ENCODE measurements at places on chromosomes 6 and 20. TPM values are rescaled to one million over a fixed set of nuclear protein-coding genes. Genes with fewer than 3 reads are reported as not detected.
A peak's percentile ranks its signal among the peaks of the same experiment; 100 is the strongest.

Gene PPDPF
- total RNA-seq, result 126 TPM

Gene CCM2L
- total RNA-seq, result 0.92 TPM

Gene GRM1
- not detected for total RNA-seq

Gene TCP11
- not detected for total RNA-seq

Gene BEND6
- total RNA-seq, result 1.5 TPM

Gene PTK6
- 1.8 TPM for total RNA-seq

Gene ENPP5
- total RNA-seq, result 2.4 TPM

GRCh38 chr6:35804996-35805736, at the start of gene LHFPL5:
Gene LHFPL5 (plus strand): TSS chr6:35805352. CDS start chr6:35805671, 319 bp downstream.
- peak; percentile 19 for DNase-seq

DNA sequence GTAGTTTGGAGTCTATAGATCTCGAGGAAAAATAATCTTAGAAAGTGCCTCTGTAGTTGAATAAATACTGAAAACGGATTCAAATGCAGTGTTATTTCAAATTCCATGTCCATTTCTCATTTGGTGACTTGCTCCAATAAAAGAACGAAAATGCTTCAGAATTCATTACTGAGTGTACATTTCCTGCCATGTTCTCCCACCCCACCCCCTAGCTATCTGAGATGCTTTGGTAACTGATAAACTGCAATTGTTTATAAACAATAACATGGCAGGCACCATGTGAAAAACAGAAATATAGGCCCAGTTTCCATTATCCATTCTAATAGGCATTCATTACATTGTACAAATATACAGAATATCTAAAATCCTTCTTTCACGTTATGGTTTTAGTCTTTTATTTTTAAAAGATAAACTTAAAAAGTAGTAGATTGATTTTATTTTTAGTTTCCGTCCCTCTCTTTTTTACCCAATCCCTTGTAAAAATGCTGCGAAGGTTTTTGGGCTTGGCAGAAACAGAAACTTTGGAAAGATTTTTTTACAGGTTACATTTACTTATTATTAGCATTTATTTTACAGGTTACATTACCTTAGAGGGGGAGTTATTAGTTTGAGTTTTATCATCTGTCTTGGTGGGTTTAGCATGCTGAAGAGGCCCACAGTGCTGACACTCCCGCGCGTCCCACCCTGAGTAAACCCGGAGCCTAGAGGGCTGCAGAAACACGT, 1.5 kb downstream of the FAM162B start:
- no peak for DNase-seq

DNA sequence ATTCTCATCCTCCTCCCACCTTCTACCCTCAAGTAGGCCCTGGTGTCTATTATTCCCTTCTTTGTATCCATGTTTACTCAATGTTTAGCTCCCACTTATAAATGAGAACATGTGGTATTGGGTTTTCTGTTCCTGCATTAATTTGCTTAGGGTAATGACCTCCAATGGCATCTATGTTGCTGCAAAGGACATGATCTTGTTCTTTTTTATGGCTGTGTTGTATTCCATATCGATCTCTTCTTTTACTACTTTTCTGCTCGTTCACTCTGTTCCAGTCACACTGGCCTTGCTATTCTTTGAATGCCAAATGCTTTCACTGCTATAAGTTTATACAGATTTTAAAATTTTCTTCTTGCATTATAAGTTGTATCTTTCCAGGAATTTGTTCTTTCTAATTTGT, 57.7 kb downstream of the RSPH3 start:
- DNase-seq, result no peak

- peak; percentile 62 for DNase-seq
These were observed 18.7 kb downstream of the BTN3A1 start for GRCh38 chr6:26420688-26421171.

- DNase-seq, result no peak
These were observed 118.5 kb downstream of the PCSK2 start for GRCh38 chr20:17345321-17345720.

GRCh38 chr20:32496811-32497533, 88.2 kb downstream of the NOL4L start:
- no peak for DNase-seq

- DNase-seq, result no peak
These were observed 27.1 kb downstream of the PCK1 start for GRCh38 chr20:57587989-57588377.

DNA sequence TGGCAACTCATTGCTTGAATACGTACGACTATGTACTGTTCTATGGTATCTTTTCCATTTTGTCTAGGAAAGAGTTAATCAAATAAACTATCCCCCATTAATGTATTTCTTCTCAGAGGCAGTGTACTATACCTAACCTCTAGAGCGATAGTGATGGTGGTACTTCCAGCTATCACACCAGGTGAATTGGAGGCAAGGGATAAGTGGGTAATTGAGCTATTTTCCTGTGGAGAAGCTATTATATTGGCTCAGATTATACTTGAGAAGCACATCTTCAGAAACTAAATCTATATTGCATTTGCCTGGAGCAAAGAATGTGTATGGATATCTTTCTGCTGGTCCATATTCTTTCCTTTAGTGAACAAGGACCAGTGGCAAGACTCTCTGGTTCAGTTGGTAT, 430.7 kb upstream of the KHDRBS2 start:
- no peak for DNase-seq

- no peak for DNase-seq
These were observed 62.1 kb upstream of the BHLHE23 start for GRCh38 chr20:63068711-63069367.

DNA sequence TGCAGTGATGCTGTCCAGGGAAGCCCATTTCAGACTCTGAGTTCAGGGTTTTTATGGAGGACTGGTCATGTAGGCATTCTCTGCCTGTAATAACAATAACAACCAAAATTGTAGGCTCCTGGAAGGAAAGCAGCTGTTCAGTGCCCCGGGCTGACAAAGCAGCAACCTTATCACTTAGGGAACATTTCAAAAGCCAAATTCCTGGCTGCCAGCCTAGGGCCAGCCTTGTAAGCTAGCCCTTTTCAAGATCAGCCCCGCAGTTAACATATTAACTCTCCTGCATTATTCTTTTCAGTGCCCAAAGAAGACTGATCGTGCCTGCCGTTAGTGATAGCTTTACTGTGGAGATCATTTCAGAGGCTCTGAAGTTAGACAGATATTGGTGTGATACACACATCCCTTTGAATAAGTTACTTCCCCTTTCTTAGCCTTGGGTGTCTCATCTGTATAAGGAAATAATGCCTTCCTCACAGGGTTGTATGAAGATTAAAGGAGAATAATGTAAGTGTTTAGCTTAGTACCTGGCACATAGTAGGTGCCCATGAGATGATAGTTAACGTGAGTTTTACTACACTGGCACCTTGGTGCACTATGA, 44.1 kb downstream of the CTNNBL1 start:
- DNase-seq, result peak; percentile 5

- DNase-seq, result no peak
These were observed 88.0 kb upstream of the RPS6KA2 start for GRCh38 chr6:166715065-166715464.

DNA sequence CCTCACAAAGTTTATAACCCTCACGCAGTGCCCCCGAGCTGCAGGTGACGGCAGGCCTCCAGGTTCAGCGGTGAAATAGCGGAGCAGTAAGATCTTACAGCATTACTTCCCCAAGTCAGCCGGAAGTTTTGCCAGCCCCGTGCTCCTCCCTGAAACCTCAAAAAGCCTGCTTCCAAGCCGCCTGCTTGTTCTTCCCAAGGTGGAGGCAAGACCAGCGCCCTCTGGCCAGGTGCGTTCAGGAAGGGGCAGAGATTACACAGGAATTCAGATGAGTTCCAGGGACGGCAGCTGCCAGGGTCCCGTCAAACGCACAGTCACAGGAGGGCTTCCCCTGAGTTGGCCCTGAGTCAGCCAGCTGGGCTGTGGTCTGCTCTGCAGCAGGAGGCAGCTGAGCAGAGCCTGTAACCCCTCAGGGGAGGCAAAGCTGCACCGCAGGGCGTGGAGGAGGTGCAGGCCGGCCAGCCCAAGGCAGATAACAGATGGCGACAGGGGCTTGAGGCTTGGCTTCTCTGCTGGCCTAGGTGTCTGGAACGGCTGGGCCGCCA, 124.1 kb upstream of the RPS6KA2 start:
- peak; percentile 37 for DNase-seq

DNA sequence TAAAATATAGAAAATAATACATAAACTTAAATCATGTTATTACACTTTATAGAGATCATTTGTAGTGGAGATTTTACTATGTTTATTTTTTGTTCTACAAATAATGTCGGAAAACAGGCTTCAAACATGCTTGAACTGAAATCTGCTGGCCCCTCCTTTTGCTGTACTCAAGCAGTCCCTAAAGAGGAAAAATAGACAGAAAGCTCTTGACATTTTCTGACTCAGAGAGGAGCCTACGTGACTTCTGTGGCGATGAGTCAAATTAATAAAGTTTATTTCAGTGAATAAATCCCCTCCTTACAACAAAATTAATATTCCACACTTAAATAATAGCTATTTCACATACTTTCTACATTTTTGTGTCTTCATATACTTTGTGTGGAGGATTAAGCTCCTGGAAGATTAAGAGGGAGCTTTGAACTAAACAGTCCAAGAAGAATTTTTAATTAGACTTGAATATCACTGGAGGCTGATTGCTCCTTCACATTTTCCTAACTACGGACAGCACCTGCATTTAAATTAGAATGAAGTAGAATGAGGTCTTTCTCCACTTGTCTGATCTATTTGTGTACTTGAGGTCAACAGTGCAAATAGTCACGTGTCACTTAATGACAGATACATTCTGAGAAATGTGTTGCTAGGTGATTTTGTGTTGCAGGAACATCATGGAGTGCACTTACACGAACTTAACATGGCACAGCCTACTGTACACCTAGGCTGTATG, 1.7 kb upstream of the TREM1 start:
- DNase-seq, result no peak

DNA sequence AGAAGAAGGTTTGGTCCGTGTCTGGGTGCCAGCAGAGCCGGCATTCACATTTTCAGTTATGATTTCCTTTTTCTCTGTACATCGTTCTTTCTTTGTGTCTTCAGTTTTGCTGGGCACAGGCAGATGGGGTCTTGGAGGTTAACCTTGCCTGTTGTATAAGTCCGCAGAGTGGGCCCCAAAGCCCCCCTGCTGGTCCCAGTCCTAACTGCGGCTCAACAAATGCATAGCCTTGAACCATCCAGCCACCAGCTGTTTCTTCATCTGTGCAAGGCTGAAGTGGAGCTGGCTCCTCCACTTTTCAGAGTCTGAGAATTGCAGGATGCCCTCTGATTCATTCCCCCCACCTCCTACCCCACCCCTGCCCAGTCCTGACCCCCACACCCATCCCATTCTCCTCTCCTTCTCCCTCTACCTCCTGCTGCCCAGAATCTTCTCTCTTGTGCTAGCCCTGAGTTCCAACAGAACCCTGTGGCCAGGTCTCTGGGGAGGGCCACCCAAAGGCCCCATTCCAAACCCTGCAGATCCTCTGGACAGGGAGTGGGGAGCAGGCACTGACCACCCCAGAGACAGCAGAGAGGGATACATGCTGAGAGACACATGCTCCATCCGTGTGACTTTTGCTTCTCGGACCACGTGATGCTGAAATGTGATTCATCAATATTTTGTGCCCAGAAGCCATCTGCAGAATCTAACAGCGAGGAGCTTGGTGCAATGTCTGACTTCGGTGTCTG, 386.5 kb upstream of the SULF2 start:
- no peak for DNase-seq

All from OCI-LY7 (cell line).